Stimulated activated effector memory CD8-positive, alpha-beta T cell treated with anti-CD3 and anti-CD28 coated beads, Interleukin-12 subunit alpha, Interleukin-12 subunit beta, amount 100 ng/mL, for 72 hours (primary cell): ENCODE measurements at places on chromosomes 7 and 10.

DNA sequence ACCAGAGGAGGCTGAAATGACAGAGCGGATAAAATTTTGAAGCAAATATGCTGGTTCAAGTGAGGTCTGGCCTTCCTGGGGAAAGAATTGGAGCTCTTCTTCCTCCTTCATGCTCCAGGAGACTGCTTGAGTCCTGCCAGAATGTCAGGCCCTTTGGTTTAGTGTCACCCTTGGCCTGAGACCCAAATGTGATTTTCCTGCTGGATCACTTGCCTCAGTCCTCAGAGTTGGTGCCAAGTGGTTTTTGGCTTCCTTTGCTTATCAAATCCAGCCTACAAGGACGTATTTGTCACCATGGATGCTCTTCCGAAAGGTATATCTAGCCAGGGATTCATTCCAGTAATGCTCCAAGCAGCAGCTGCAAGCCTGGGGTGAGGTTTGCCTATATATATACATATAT is 118.4 kb downstream of the PLPP4 start:
- DNase-seq: no peak

DNA sequence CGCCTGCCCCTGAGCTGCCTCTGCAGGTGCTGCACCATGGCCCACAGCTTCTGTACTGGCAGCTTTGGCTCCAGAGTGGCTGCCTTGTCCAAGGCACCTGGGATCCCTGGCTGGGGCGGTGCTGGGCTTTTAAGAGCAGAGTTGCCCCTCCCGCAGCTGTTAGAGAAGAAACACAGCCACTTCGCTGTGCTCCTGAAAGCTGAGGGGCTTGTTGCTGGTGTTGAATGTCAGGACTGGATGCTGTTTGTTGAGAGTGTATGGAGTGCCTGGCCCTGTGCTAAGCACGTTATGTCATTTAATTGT is 6.2 kb downstream of the FAM241B start:
- no peak for DNase-seq

- DNase-seq: no peak
Measured at GRCh38 chr7:20439416-20440185, 108.9 kb downstream of the ITGB8 start.

- no peak for DNase-seq
Measured at GRCh38 chr7:54242776-54243175, 299.4 kb upstream of the VSTM2A start.

DNA sequence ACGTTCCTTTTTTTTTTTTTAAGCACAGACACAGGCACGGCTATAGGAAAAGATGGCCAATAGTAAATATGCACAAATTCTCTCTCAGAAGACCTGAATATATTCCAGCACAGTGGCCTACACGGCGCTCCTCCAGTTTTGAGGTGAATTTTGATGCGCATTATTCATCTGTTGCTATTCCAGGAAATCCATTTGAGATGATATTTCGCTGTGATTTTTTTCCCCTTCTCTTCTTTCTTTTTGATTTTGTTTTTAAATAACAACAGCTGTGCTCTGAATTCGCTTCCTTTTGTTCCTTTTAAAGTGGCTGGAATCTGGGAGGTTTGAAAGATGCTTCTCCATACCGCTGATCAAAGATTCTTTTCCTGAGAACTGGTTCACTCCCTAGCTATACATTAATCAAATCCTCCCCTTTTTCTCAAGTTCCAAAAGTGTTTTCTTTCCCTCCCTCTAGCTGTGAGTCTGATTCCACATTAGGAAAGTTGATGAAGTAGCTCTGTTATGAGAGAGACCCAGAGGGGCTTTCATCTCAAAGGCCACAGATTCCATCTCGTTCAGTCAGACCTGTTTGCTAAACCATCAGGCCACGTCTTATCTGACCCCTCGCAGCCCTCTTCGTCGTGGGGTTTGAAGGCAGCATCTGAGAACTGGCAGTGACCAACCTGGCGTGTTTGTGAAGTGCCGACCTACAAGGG is 602.7 kb upstream of the NRP1 start:
- no peak for DNase-seq

GRCh38 chr7:49229246-49229645 is 304.9 kb downstream of the CDC14C start:
- no peak for DNase-seq

DNA sequence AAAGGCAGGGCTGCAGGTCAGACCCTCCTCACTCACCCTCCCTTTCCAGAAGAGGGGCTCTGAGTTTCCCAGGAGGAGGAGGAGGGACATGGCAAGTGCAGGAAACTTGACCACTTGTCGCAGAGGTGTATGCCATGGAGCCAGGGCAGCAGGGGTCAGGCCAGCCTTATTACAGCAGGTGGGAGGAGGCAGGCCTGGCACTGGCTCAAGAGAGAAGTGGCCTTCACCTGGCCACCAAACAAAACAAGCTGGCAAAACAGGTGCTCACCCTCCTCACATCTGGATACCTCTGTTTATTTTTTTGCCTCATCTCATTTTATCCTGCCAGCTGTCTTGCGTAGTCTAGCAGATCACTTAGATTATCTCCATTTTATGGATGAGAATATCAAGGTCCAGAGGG is 12.5 kb downstream of the COL13A1 start:
- DNase-seq: no peak

DNA sequence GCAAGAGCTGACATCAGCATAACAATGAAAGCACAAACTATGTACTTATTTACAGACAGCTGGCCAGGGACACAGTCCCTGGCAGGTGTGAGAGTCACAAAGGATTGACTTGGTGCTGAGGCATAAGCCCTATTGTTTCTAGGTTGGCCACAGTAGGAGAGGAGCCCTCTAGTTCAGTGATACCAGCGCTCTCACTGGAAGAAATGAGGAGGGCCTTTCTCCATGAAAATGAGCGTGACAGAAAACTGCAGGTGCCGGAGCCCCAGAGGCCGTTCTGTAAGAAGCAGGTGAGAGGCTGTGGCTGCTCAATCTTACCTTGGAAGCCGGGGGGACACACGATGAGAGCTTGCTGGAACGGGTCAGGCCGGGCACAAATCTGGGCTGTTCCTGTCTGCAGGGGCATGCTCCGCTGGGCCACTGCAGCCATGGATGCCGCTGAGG is 90.5 kb downstream of the CLEC2L start:
- DNase-seq: no peak

DNA sequence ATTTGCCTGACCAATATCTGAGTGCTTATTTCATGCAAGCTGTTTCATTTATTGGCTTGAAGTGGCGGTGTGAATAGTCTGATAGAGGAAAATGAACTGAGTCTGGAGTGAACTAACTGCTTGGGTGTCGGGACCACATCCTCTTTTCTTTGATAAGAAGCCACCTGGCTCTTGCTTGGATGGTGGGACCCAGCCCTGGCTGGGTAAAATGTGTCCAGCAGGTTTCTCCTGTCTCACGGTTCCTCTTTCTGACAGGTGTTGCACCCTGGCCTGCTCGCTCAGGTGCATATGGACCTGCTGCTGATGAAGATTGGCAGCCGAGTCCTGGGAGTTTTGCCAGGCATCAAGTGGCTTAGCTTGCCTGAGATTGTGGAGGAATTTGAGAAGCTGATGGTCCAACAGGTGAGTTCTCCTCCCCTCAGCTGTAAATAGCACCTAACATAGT is 1.6 kb downstream of the ADCK2 start:
- no peak for DNase-seq

GRCh38 chr10:46223064-46223480 is 63.7 kb upstream of the ANTXRL start:
- DNase-seq: peak; percentile 47

- DNase-seq: no peak
Measured at GRCh38 chr10:131282961-131283360, 28.6 kb downstream of the TCERG1L start.

DNA sequence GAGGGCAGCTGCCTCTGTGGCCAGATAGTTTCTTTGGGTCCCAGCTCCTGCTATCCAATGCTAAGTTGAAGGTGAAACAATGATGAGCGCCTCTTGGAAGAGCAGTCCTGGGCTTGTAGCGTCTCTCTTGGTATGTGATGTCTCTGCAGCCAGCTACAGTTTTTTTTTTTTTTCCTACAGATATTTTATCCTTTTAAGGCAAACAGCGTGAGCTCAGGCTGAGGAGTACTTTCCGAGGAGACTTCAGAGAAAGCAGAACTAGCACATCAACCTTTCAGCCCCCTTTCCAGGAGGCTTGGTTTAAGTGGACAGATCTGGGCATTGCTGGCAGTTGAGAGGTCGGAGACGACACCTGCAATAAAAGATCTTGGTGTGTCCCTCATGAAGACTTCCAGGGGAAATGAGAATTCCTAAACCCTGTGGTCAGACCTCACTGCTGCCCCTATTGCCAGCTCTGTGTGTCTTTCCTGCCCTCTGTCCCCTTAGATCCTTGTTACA is 9.1 kb downstream of the PRKG1 start:
- no peak for DNase-seq

DNA sequence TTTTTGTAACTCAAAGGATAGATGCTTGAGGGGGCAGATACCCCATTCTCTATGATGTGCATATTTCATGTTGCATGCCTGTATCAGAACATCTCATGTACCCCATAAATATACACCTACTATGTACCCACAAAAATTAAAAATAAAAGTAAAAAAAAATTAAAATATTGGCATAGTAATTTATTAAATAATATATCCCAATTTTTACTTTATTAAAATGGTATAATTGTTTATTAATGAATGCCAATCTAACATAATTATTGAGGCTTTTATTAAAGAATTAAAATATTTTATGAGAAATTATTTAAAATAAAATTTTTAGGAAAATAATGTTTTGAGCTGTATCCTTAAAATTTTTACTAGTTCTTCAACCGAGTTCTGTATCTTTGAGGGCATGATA is 18.9 kb upstream of the HBP1 start:
- no peak for DNase-seq

DNA sequence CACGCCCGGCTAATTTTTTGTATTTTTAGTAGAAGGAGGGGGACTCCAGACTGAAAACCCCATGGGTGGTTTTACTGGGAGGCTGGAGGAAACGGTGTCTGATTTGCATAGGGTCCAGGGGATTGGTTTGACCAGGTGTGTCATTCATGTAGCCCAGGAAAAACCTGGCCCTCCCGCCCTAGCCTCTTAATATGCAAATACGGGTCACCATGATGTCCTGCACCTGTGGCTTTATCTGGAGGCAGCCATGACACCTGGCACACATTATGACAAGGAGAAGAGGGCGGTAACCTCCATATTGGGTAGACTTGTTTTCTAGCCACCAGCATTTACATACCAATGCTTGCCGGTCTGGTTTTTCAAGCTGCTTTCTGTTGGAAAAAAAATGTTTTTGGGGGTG is 68.0 kb downstream of the TRIL start:
- no peak for DNase-seq

- no peak for DNase-seq
Measured at GRCh38 chr7:26853788-26854393, 10.5 kb downstream of the SKAP2 start.
